Stimulated activated CD8-positive, alpha-beta memory T cell treated with anti-CD3 and anti-CD28 coated beads, Interleukin-7, amount 100 ng/mL, for 1 hour (primary cell): ENCODE measurements at places on chromosomes 1 and 21.

GRCh38 chr1:106975944-106976343 is 80.5 kb upstream of the PRMT6 start:
- no peak for DNase-seq

DNA sequence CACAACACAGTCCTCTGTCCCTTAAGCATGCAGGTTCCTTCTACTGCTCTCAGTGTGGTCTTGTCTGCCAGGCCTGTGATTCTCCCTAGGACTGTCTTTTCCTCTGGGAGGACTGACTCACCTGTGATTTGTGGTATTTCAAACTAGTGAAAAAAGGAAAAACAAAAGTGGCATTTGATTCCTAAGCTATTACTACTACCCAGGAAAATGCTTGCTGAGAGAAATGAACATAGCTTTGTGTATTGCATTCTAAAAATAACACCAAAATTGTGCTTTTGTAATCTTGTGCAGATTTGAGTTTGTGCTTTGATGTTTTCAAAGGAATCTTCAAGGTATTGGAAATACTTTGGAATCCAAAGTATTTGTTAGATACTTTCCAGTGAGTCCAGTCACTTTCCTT is 57.0 kb downstream of the GPR161 start:
- DNase-seq, result no peak

DNA sequence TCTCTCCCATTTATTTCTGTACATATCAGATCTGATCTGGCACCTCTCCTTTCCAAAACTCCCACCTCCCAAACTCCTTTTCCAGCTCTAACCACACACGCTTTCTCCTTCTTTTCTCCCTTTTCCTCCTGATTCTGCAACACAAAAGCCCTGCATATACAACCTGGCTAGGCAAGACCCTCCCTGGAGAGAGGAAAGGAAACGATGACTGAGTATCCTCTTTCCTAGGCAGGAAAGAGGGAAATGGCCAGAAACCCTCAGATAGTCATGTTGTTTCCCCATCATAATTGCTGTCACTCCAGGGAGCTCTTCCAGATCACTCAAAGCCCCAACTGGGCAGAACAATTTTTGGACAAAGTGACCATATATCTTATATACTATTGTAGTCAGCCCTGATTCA is 32.3 kb upstream of the PRELP start:
- DNase-seq, result no peak

DNA sequence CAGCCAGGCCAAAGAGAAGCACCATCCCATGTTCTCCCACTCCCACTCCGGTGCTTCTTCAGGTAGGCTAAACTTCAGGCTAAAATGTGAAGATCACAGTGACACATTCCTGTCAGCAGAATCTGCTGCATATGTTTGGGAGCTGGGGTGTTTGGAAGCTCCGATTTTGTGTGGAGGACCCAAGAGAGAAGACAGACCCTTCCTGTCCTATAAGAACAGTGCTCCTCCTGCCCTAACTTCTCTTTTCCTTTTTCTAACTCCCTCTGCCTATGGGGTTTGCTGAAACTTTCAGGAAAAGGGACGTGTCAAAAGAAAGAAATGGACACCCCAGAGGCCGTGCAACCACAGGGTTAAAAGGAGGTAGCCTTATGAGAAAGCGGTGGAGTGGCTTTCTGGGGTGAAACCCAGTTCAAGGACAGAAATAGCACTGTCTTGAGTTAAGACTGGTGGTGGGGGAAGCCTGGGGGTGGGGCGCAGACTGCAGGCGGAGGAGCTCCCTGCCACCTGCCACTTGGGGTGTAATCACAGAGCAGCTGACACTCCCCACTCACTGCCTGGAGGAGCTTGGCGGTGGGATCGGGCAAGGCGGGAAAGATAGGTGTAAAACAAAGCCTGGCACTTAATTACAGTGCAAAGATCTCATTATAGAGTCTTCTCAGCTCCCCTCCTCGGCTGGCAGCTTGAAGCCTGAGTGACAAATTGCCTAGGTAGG is 645 bp upstream of the TLR5 start:
- DNase-seq, result no peak

GRCh38 chr1:18360251-18360650 is 120.5 kb upstream of the KLHDC7A start:
- no peak for DNase-seq

- no peak for DNase-seq
These were observed 139.3 kb downstream of the NFIA start for GRCh38 chr1:61221642-61222041.

DNA sequence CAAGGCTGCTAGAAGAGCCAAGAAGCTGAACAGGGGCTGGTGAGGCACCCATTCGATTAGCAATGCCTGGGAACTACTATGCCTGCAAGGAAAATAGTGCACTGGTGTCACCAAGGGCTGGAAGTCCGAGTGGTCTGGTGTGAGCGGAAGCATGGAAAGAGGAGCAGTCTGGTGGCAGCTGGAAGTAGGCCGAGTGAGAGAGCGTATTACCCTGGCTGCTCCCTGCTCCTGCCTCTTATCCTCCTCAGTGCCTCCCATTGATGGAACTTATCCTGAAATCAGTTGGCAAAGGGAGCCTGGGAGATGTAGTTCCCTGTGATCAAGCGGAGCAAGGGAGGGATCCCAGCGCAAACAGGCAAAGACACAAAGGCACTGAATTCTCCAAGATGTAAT is 9.6 kb downstream of the SMAP2 start:
- DNase-seq, result no peak

DNA sequence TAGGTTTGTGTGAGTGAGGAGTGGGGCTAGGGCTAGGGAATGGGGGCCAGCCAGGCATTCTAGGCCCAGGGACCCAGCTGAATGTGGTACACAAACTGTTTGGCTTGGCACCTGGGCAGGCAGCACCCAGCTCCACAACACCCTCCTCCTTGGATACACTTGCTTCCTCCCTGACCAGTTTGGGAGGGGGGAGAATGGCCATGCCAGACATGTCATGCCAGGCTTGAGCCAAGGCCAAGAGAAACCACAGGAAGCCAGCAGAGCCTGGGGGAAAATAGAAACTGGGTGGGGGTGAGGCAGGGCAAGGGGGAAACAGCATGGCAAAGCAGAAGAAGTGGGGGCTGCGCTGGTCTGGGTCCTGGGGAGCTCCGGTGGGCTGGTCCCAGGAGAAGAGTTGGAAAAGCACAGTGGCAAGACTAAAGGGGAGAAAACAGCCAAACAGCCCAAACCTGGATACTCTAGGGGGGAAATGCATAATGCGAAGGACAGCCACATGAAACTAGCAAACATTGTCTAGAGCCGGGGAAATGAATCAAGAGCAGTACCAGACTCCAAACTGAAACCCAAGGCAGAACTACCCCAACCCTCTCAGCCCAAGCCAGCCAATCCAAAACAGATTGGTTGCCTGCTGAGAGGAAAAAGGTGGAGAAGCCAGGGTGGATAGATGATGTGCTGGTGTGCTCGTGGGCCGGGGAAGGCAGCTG is 47.9 kb downstream of the LGR6 start:
- no peak for DNase-seq

DNA sequence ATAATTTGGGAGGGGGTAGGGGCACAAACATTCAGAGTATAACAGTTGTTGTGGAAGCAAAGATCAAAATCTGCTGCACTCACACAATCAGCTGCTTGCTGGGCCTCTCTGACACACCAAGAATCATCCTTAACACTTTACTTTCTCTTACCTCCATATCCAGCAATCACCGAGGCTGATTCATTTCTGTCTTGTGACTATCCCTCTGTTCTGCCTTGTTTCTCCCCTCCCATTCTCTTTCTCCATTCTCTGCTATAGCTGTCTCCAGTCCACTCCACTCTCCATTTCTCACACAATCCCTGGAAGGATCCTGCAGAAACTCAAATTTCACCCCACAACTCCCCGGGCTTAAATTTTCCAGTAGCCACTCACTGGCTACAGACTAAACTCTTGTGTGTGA is 91.8 kb upstream of the NGF start:
- no peak for DNase-seq
